Activated CD4-positive, alpha-beta memory T cell treated with anti-CD3 and anti-CD28 coated beads for 36 hours (primary cell): ENCODE measurements at places on chromosomes 3 and 15. TPM values are rescaled to one million over a fixed set of nuclear protein-coding genes. Genes with fewer than 3 reads are reported as not detected.

- no peak for DNase-seq
- no peaks in the 10 kb centered on the region for H3K36me3 ChIP-seq
- no peak overlapping the region for H3K27ac ChIP-seq
- no peaks in the 10 kb centered on the region for H3K27me3 ChIP-seq
- H3K4me1 ChIP-seq: peaks cover 3% of the 10 kb centered on the region
These were observed 31.7 kb downstream of the CSNK1G1 start for GRCh38 chr15:64324165-64324877.

DNA sequence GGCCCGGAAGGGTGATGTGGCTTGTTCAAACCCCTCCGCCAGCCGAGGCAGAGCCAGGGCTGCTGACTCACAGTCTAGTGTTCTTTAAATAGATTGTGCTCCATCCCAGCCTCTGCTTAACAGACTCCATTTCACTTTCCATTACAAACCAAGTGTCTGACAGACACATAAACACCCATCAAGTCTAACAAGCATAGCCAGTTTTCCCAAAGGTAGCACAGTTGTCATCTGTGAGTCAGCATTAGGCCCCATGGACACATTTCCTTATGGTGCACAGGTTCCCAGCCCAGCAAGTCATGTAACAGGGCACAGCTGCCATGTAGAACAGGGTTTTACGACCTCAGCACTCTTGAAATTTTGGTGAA, 109.9 kb upstream of the RAP2B start:
- H3K4me1 ChIP-seq: no peaks in the 10 kb centered on the region
- H3K27ac ChIP-seq: no peak overlapping the region
- no peaks in the 10 kb centered on the region for H3K36me3 ChIP-seq
- no peaks in the 10 kb centered on the region for H3K27me3 ChIP-seq

- no peak overlapping the region for H3K4me3 ChIP-seq
- H3K27me3 ChIP-seq: no peaks in the 10 kb centered on the region
- H3K27ac ChIP-seq: peak overlapping the region; percentile 52
- no peak for DNase-seq
- peaks cover 54% of the 10 kb centered on the region for H3K4me1 ChIP-seq
These were observed 128.9 kb downstream of the LPP start for GRCh38 chr3:188282871-188283270.

- H3K27ac ChIP-seq: no peak overlapping the region
- DNase-seq: no peak
- H3K27me3 ChIP-seq: no peaks in the 10 kb centered on the region
- H3K36me3 ChIP-seq: no peaks in the 10 kb centered on the region
- no peak overlapping the region for H3K4me3 ChIP-seq
- H3K4me1 ChIP-seq: no peaks in the 10 kb centered on the region
These were observed 67.6 kb downstream of the MITF start for GRCh38 chr3:69806735-69807438.

The GATA2 gene
- total RNA-seq: not detected

The DOCK3 gene
- total RNA-seq: 2.9 TPM

GRCh38 chr15:50552238-50552637, 5.8 kb upstream of the USP50 start:
- H3K4me1 ChIP-seq: peaks cover 13% of the 10 kb centered on the region
- H3K27ac ChIP-seq: no peak overlapping the region
- no peak for DNase-seq
- no peaks in the 10 kb centered on the region for H3K27me3 ChIP-seq
- H3K36me3 ChIP-seq: peaks cover 4% of the 10 kb centered on the region
- no peak overlapping the region for H3K4me3 ChIP-seq

DNA sequence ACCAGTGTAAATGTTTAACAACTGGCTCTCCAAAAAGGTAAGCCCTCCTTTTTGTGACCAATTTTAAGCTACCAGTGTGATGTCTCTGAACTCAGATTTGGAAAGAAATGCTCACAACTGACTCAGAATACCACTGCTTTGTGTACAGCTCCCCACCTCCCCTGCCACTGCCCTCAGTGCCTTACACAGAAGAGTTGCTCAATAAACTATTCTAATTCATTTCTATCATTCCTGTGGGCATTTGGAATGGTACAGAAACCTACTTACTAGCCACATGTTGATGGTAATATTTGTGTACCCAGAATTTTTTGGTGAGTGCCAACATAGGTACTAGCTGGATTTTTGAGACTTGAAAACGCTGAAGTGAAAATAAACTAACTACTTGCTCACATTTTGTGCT, 16.0 kb downstream of the LRRN1 start:
- no peaks in the 10 kb centered on the region for H3K4me1 ChIP-seq
- H3K27ac ChIP-seq: no peak overlapping the region
- no peak for DNase-seq
- H3K27me3 ChIP-seq: no peaks in the 10 kb centered on the region

DNA sequence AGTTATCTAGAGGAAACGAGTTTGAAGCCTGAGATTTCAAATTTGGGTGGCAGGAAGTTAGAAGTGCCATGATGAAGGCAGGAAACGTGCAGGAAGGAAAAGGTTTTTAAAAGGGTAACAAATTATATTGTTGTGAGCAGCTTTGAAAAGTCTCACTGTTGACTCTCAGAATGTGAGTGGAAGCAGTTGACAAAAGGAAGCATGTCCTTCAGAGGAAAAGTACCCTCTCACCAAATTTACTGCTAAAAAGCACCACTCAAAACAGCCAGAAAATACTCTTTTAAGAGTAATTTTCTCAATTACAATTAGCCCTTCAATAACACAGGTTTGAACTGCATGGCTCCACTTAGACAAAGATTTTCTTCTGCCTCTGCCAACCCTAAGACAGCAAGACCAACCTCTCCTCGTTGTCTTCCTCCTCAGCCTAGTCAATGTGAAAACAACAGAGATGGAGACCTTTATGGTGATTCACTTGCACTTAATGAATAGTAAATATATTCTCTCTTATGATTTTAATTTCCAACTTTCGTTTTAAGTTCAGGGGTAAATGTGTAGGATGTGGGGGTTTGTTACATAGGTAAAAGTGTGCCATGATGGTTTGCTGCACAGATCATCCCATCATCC, 117.1 kb upstream of the LIPC start:
- H3K4me1 ChIP-seq: peaks cover 28% of the 10 kb centered on the region
- peak overlapping the region; percentile 93 for H3K27ac ChIP-seq
- no peaks in the 10 kb centered on the region for H3K27me3 ChIP-seq
- DNase-seq: no peak

The SKOR1 gene
- 0.12 TPM for total RNA-seq

The FES gene
- 21.1 TPM for total RNA-seq

The ARGFX gene
- not detected for total RNA-seq

The ISLR gene
- not detected for total RNA-seq

DNA sequence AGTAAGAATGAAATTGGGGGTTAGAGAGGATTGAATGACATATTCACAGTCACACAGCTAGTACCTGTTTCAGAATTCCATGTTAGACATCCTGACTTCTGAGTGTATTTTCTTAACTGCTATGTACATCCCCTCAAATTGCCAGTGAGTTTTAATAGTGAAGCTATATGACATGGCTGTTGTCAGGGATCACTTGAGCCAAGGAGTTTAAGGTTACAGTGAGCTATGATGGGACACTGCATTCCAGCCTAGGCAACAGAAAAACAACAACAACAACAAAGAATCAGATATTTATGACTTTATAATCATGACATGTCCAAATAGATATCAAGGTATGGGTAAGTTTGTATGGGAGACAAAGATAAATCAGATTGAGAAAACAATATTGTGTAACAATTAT, 16.6 kb downstream of the PARP15 start:
- no peak overlapping the region for H3K27ac ChIP-seq
- H3K36me3 ChIP-seq: peaks cover 14% of the 10 kb centered on the region
- H3K4me1 ChIP-seq: peaks cover 7% of the 10 kb centered on the region
- DNase-seq: no peak
- H3K27me3 ChIP-seq: no peaks in the 10 kb centered on the region

DNA sequence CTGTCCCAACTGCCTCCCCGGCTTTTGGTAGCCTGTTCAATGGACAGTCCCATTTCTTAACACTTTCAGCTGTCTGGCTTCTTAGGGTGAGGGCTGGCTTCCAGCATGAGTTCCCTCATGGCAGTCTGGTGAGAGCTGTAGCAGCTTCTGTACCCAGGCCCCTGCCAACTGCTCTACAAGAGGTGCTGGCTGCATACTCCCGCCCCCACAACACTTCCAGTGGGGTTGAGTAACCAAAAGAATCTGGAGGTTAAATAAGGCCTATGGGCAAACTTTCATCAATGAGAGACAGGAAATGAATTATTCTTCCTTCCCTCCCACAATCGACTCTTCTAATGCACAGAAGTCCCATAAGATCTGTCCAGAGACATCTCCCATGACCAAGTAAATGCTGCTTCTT, 145.0 kb downstream of the NEK10 start:
- H3K36me3 ChIP-seq: no peaks in the 10 kb centered on the region
- no peak overlapping the region for H3K4me3 ChIP-seq
- H3K27ac ChIP-seq: no peak overlapping the region
- no peak for DNase-seq

GRCh38 chr3:100005665-100006393, 108.5 kb downstream of the FILIP1L start:
- DNase-seq: no peak
- peaks cover under 1% of the 10 kb centered on the region for H3K36me3 ChIP-seq
- H3K4me1 ChIP-seq: peaks cover 4% of the 10 kb centered on the region
- H3K4me3 ChIP-seq: no peak overlapping the region

DNA sequence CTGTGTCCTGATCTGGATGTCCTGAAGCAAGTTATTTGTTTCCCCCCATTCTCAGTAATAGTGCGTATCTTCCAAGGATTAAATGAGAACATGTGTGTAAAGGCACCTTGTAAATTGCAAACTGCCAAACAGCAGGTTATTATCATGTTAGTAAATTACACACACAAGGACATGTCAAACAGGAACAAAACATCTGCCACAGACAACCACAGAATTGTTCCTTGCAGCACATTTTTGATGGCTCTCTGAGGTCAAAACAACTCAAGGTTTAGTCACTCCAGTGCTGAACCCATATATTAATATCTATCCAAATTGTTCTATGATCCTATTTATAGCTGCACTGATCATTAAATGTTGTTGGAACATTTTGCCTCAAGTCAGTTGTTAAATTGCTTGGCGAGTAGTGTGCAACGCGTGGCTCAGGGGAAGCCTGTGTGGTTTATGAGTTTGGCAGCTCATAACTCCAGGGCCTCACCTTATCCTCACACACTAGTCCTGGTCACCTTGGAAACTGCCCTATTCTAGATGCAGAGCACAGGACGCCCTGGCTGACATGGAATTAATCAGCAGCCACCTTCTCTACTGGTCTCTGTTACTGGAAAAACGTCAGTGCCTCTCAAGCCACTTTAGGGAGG, 46.3 kb upstream of the CDV3 start:
- no peak overlapping the region for H3K27ac ChIP-seq
- no peaks in the 10 kb centered on the region for H3K36me3 ChIP-seq
- H3K4me1 ChIP-seq: no peaks in the 10 kb centered on the region
- DNase-seq: no peak
- H3K4me3 ChIP-seq: no peak overlapping the region

GRCh38 chr3:53643757-53644156, 149.3 kb downstream of the CACNA1D start:
- H3K27me3 ChIP-seq: peaks cover 11% of the 10 kb centered on the region
- no peak overlapping the region for H3K27ac ChIP-seq
- no peak for DNase-seq
- no peaks in the 10 kb centered on the region for H3K4me1 ChIP-seq
- no peak overlapping the region for H3K4me3 ChIP-seq
- no peaks in the 10 kb centered on the region for H3K36me3 ChIP-seq

The BTD gene
- 8.6 TPM for total RNA-seq

- no peak for DNase-seq
- peaks cover 2% of the 10 kb centered on the region for H3K27me3 ChIP-seq
- H3K27ac ChIP-seq: no peak overlapping the region
- H3K4me1 ChIP-seq: no peaks in the 10 kb centered on the region
- H3K36me3 ChIP-seq: no peaks in the 10 kb centered on the region
These were observed 9.0 kb downstream of the PODXL2 start for GRCh38 chr3:127637971-127638370.

The ASB7 gene
- 19.6 TPM for total RNA-seq

DNA sequence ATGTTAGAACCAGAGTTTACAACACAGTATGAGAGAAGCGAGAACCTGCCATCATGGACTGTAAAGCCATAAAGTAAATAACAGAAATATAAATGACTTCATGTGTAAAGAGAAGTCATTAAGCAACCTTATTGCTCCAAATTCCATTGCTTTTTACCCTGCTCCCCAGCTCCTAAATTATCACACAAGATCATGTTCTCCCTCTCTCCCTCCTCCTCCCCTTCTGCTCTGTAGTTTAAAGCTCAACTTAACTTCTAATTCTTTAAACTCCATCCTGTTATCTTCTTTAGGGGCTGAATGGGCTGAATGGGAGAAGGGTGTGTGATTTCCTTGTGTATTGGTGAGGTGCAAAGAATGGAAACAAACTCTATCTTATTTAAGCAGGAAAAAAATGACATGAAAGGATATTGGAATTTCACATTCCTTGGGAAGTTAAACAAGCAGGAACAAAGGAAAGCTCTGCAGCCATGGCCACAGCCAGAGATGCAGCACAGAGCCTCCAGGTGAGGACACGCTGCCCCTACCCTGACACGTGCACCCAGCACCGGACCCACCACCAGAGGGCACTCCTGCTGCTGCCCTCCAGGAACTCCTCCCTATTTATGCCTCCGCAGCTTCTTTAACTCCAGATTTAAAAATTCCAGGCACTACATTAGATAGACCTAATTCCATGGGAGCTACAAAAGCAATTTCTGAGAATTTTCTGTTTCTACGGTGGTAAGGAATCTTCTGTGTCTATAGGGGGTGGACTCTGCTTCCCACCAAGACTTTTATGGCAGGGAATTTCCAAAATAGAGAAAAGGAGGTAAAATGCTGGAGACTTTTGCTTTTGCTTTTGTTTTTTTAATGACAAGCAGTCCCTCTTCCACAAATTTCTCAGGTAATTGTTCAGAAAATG, 76.9 kb upstream of the ABI3BP start:
- H3K36me3 ChIP-seq: no peaks in the 10 kb centered on the region
- DNase-seq: peak; percentile 83
- H3K4me1 ChIP-seq: peaks cover 5% of the 10 kb centered on the region

The C2CD4B gene
- 1.5 TPM for total RNA-seq

The TM4SF1 gene
- total RNA-seq: 0.83 TPM

DNA sequence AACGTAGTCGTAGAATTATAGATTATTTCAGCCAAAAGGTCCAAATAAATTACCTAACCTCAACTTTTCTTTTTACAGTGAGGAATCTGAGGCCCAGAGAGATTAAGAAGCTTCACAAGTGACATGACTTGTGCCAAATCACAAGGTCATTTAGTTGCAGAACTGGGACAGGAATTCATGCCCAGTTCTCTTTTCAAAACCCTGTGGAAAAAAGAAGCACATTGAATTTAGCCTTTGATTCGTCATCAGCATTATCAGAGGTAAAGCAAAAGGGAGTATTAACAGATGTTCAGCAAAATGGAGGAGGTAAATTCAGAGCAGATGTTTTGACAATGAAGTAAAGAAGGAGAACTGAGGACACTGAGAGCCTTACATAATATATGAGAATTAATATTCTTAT, 4.5 kb downstream of the SERPINI2 start:
- no peak overlapping the region for H3K27ac ChIP-seq
- no peaks in the 10 kb centered on the region for H3K4me1 ChIP-seq
- DNase-seq: no peak
- no peaks in the 10 kb centered on the region for H3K27me3 ChIP-seq
- H3K36me3 ChIP-seq: no peaks in the 10 kb centered on the region
- no peak overlapping the region for H3K4me3 ChIP-seq
